ENCODE measurements at places on chromosomes 1 and 21.

DNA sequence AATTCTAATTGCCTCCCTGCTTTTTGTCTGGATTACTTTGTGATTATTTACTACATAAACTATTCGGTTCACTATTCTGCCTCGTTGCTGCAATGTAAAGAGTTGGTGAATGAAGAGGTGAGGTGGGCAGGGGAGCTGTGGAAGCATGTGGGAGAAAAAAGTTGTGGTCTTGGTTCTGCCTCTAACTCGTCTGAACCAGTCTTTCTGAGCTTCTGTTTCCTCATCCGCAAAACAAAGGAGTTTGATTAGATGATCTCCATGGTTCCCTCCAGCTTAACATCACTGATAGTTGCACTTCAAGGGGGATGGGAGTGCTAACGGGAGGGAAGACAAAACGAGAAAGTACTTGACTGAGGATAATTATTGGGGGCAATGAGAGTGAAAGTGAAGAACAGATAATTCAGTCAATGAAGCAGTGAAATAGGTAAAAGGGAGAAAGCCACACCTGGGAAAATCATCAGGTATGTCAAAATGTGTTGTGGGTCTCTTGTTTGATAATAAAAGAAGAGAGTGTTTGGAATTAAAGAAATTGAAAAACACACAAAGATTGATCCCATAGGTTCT, 26.2 kb upstream of the UHMK1 start:
- DNase-seq = no peak

DNA sequence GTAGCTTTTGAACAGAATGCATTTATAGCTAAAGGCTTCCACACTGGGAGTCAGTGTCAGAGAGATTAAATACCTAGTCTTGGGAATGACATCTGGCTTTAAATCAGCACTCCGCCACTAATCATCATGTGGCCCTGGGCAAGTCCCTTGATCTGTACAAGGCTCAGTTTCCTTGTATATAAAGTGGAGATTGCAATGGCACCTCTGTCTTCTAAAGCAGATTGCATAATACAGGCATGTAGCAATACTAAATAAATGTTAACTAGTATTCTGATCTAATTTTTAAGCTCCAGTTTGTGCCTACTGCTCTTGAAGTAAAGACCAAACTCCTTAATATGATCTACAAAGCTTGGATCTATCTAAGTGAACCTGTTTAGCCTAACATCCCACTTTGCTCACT, 249.4 kb downstream of the PLPP3 start:
- no peak for DNase-seq

- no peak for DNase-seq
Measured at GRCh38 chr1:53430261-53430660, 28.9 kb upstream of the DMRTB1 start.

DNA sequence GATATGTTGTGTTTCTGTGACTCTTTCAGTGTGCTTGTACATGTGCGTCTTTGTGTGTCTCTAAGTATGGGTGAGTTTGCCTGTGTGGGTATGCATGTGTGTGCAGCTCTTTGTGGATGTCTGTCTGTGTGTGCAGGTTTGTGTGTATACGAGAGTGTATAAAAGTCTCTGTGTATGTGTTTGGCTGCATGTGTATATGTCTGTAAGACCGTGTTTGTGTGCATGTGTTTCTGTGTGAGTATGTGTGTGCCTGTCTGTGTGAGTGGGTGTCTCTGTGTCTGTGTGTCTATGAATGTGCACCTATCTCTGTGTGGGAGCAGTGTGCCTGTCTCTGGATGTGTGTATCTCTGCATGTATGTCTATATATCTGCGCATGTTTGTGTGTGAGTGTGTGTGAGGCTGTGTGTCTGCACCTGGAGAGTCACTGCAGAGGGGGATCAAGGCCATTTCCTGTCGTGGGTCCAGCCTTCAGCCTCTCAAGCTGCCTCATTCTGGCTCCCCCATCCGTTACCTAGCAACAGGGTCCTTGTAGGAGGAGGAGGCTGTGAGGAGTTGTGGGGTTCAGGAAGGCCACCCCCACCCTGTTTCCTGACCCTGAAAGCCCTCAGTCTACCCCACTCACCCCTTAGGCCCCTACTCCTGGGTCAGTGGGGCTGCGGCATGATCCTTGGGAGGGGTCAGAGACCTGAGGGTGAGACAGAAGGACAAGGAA, 10.4 kb downstream of the FGR start:
- no peak for DNase-seq

GRCh38 chr1:17207966-17208418, 3.1 kb downstream of the PADI1 start:
- peak; percentile 45 for DNase-seq

GRCh38 chr1:64922336-64922735, 44.0 kb downstream of the JAK1 start:
- peak; percentile 16 for DNase-seq

DNA sequence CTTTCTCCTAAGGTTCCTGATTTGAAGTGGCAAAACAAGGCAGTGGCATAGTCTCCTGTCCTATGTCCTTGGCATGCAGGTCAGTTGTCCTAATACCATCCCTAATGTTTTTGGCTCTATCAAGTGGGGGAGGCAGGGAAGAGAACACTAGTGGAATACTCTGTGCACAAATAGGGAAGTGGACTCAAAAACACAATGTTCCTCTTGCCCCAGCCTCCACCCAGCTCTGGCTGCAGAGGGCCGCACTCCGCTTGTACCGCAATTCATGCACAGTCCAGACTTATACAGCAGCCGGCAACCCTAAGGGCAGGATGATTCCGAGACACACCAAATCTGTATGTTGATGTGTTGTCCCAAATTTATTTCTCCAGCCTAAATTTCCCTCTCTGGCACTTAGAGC, 14.5 kb downstream of the PLEKHO1 start:
- DNase-seq = no peak

DNA sequence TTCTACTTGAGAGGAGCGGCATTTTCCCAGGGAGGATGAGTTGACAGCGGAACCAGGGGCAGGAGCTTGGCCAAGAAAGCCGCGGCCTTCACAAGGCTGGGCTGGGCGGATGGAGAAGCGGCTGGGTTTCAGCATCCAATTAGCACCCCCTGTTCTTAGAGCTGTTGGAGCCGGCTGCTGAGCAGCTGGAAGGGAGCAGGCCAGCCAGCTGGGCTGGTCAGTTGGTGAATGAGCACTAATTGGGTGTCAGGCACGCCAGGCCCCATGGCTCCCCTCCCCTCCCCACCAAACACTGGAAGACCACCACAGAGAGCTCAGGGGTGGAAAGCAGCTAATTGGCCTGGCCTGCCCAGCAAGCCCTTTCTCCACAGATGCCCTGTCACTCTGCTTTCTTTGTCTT, 245.6 kb downstream of the RRAGC start:
- no peak for DNase-seq

- DNase-seq = no peak
Measured at GRCh38 chr21:27555996-27556395, 589.1 kb upstream of the ADAMTS5 start.

GRCh38 chr1:157249739-157250138, 111.5 kb upstream of the ETV3 start:
- DNase-seq = no peak

DNA sequence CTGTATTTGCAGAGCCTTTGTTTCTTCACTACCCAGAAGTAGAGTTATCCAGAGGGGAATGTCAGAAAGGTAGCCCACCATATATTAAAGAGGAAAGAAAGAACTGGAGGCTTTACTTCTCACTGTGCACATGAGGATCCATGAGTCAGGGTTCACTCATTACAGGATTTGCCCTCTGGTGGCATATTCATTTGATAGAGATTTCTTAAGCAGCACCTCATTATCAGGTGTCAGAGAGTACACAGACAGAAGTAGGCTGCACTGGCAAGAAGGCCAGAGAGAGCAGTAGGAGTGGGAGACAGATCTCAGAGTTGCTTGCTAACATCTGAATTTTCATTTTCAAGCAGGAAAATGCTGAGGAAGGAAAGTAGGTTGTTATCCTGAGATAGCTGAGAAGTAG, 123.8 kb downstream of the PIK3R3 start:
- no peak for DNase-seq

- DNase-seq = no peak
Measured at GRCh38 chr1:54859700-54860391, 27.1 kb downstream of the DHCR24 start.

DNA sequence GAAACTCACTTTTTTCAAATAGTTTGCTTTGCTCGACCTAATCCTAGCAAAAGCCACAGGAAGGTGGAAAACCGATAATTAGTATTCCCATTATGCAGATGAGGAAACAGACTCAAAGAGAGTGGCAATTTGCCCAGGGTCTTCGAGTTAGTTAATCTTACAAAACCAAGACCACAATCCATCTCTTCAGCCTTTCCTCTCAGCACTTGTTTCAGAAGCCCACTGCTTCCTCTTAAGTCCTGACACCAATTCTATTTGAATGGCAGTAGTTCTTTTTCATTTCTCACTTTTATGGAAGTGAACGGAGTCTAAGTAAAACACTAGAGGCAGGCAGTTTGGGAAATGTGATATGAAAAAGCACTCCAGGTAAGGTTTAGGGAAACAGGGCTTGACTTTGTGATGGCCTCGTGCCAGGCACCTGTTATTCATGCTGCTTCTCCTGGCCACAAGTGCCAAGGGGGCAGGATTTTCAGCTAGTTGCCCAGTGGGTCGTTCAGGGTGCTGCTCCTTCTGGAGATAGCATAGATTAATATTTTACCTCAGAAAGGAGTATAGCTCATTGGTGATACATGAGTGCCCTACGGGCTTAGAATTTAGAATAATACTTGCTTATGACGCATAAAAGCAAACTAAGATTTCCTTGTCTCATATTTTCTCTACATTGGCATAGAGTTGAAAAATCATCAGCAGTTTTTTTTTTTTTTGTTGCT, 76.6 kb upstream of the NRIP1 start:
- DNase-seq = no peak

GRCh38 chr1:24908591-24909259, 21.4 kb downstream of the RUNX3 start:
- no peak for DNase-seq

GRCh38 chr1:204318324-204318723, 41.4 kb downstream of the PLEKHA6 start:
- no peak for DNase-seq

- DNase-seq = no peak
Measured at GRCh38 chr1:116777831-116778830, 23.9 kb downstream of the CD2 start.

DNA sequence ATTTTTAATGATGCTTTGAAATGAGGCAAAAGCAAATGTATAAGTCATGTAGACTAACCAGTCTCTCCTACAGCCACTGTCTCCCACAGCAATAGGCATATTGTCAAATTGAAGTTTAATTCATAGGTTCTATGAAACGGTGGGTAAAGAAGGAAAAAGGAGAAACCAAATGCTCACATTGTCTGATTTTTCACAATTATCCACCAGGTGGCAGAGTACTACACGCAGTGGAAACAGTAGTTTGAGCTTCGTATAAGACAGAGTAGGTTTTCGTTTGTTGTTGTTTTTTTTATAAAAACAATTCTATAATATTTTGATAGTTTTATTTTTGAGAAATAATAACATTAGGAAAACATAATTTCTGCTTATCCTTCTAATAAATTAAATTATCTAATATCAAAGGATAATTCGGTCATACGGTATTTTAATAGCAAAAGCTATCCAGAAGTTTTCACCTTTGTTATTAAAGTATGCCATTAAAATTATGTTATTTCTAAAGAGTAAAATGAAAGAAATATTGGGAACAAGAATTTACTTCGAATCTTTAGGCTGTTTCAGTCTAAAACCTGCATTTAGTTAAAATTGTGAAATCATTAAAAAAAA, 39.1 kb downstream of the TYW3 start:
- DNase-seq = no peak

DNA sequence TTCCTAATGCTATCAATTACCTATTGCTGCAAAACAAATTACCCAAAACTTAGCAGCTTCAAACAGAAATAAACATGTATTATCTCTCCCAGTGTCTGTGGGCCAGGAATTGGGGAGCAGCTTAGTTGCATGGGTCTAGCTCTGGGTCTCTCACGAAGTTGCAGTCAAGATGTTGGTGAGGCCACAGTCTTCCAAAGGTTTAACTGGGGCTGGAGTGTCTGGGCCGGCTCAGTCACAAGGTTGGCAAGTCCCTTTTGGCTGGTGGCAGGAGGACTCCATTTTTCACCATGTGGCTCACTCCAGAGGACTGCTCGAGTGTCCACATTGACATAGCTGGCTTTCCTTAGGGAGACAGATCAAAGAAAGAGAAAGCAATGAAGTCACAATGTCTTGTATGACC, 5.0 kb upstream of the LRP8 start:
- DNase-seq = no peak

- no peak for DNase-seq
Measured at GRCh38 chr21:45127937-45128336, 53.6 kb downstream of the ADARB1 start.

- no peak for DNase-seq
Measured at GRCh38 chr1:239387304-239388158, 1.2 kb downstream of the CHRM3 start.

DNA sequence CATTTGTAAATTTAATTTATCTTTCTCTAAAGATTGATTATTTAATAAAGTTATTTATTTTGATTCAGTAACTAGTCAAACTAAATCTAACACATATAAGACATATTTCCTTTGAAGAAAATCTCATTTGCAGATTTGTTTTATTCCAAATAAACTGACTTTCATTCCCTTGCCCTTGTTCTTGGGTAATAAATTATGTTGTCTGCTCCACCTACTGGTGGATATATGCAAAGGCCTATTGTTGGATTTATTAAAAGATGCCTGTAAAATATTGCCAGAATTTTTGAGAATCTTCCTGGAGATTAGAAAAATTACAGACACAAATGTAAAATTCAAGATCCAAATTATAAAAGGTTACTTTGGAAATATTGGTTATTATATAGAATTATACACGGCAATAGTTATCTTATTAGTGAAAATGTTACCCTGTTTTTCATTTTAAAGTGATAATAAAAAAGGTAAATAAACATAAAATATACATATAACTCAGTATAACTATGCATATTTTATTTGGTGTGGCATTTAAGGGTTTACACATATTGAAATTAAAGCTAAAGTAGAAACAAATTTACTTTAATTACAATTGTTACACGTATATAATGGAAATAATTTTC, 116.1 kb downstream of the SPATA17 start:
- no peak for DNase-seq

DNA sequence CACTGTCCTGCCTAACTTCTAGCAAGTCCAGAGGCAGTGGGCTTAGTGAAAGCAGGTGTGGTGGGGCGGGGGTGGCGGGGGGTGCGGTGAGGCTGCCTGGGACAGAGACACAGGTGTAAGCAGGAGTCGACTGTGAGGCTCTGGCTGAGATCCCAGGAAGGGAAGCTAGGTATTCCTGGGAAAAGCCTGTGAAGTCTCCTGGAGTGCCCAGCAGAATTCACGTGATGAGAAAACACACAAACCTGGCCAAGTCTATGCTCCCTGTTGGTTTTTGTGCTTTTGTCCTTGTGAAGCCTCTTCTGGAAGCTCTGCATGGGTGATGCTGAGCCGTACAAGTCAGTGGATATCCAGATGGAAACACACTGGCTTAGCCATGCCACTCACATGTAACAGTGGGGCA, 5.3 kb downstream of the GALNT2 start:
- DNase-seq = no peak

DNA sequence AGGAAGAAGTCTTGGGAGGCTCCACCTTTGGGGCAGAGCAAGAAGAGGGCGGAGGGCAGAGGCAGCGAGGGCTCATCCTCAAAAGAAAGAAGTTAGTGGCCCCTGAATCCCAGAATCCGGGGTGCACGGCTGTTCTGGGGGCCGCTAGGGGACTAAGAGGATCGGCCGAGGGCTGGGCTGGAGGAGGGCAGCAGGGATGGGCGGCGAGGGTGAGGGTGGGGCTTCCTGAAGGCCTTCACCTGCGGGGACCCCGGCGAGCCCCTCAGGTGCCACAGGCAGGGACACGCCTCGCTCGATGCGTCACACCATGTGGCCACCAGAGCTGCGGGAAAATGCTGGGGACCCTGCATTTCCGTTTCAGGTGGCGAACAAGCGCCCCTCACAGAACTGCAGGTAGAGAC, 23.9 kb downstream of the COL6A1 start:
- no peak for DNase-seq
